ENCODE measurements at places on chromosomes 7 and 10. TPM values are rescaled to one million over a fixed set of nuclear protein-coding genes. Genes with fewer than 3 reads are reported as not detected.

The RPEL1 gene
- total RNA-seq, result not detected

The MBL2 gene
- not detected for total RNA-seq

The PLCE1 gene
- total RNA-seq, result 3.5 TPM

The EPHA1 gene
- total RNA-seq, result 0.17 TPM

The CASP7 gene
- 16.9 TPM for total RNA-seq

The MKI67 gene
- 35.1 TPM for total RNA-seq

The SDK1 gene
- 4.9 TPM for total RNA-seq

The AP1S1 gene
- 156 TPM for total RNA-seq

The SFTPA2 gene
- not detected for total RNA-seq

The CALCR gene
- not detected for total RNA-seq

The RFC2 gene
- total RNA-seq, result 45.6 TPM

The ASZ1 gene
- total RNA-seq, result not detected

The ZNF365 gene
- total RNA-seq, result 0.84 TPM

The GPR15LG gene
- not detected for total RNA-seq

The PILRA gene
- not detected for total RNA-seq

The TMEM196 gene
- total RNA-seq, result not detected

The SGMS1 gene
- 43.6 TPM for total RNA-seq

Measured in bronchus fibroblast of lung (primary cell).